ENCODE measurements at places on chromosomes 11 and 22.

- no peak for DNase-seq
These were observed 1.1 kb downstream of the CAVIN3 start for GRCh38 chr11:6319001-6319703.

DNA sequence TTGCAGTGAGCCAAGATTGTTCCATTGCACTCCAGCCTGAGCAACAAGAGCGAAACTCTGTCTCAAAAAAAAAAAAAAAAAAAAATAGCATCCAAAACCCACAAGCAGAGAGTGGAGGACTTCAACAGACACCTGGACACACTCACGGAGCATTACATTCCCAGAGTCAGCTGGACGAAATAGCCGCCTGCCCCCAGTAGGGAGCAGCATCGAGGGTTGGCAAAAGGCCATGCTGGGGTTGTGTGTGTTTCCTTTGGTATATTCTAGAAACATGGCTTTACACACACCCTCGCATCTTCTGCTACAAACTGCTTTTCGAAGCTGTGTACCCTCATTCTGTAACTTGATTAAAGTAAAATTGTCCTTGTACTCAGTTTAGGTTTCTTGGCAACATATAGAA is 5.3 kb downstream of the ADA2 start:
- peak; percentile 45 for DNase-seq

- no peak for DNase-seq
These were observed 9.9 kb downstream of the PCSK7 start for GRCh38 chr11:117221775-117222517.

DNA sequence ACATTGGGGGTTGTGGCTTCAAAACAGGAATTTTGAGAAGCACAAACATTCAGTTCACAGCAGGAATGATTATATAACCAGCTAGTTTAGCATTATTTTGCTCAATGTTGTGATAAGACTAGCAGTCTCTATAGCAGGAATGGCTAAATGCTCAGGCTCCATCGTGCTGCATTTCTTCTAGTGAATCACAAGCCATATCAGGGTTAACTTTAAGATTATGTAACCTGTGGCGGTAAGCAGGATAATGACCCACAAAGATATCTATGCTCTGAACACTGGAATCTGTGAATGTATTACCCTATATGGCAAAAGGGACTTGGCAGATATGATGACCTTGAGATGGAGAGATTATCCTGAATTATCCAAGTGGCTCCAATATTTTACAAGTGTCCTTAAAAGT is 14.8 kb downstream of the FSHB start:
- DNase-seq: no peak

GRCh38 chr22:43449205-43449830 is 37.5 kb downstream of the MPPED1 start:
- no peak for DNase-seq

- no peak for DNase-seq
These were observed 4.9 kb downstream of the CSNK1E start for GRCh38 chr22:38312261-38312800.

Measured in stimulated activated CD4-positive, alpha-beta T cell treated with anti-CD3 and anti-CD28 coated beads, Interleukin-2, amount 100 ng/mL, for 48 hours (primary cell).